Stimulated activated CD4-positive, alpha-beta T cell treated with anti-CD3 and anti-CD28 coated beads, Interleukin-1b, Interleukin-23, amount 100 ng/mL, for 1 hour (primary cell): ENCODE measurements at places on chromosomes 6 and 20.

DNA sequence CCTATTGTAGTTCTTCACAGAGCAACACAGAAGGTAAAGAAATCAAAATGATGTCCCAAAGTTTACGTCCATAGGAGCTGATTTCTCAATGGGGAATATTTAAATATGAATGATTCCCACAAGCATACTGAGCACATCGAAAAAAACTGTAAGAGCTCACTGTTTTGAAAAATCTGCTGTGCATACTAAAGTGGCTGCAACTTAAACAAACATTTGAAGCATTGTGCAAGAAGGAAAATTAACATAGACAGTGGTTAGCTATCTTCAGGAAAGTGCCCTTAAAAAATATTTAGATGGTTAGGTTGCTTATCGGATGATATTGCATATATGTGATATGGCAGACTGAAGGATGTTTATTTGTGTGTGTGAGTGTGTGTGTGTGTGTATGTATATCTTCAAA, 747.6 kb downstream of the RFPL4B start:
- no peak for DNase-seq

- DNase-seq = no peak
These were observed 57.4 kb upstream of the EDN3 start for GRCh38 chr20:59242714-59243626.

DNA sequence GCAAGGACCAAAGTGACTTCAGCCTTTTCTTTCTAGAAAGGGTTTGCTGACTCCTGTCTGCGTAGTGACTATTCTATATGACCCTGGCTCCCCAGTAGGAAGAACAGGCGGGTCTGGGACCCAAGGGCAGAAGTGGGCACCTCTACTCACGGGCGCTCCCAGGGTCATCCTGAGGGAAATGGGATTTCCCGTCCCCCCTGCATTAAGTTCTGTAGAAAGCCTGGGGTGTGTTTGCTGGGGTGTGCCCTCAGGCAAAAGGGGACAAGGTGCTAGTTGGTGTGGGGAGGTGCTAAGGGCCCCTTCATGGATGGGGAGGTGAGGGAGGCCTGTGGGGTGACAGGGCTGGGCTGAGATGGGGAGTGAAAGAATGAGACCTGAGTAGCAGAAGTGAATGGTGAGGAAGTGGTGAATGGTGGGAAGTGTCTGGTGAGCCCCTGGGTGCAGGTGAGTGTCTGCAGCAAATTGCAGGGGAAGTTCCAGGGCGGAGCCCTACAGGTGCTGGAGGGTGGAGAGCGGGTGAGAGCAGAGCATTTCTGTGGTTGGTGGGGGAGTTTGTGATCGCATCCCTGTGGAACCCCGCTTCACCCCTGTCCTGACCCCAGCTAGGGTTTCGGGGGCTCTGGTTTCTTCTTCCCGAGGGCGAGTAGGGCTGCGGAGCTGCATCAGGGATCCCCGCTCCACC, 21.1 kb downstream of the RAET1L start:
- no peak for DNase-seq

DNA sequence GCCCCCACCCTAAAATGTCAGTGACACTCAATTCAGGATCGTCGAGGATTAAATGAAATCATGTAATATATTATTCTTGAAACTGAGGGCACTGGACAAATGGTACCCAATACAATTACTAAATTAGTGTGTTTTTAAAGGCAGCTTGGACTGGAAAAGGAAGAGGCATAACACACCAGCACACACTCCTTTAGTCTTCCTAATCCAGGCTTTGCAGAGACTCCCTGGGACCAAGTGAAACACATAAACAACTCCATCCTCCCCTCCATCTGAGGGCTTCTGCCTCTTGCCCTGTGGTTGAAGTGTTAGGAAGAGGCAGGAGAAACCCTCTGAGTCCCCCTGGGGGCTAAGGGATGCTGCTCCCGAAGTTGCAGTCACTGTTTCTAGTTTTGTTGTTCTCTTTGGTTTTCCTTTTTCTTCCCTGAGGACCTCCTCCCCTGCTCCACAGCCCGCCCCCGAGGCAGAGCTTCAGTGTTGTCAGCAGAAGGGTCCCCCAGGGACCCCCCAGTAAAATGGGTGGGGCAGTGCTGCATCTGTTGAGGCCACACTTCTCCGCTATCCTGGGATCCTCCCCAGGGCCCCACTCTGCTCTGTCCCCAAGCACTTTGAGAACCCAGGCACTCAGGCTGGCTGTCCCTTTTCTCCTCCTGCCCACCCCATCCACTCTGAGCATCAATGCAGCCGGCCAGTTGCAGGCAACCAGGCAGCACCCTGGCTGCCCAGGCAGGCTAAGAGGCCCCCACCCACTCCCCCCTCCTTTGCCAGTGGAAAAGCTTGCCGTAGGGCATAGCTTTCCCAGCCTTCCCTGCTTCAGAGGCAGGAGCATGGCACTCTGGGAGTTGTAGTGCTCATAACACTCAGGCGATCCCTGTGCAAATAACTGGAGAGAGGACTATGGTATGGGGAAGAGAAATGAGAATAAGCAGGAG, 5.9 kb downstream of the TMEM63B start:
- DNase-seq = no peak

- no peak for DNase-seq
These were observed 59.4 kb upstream of the GNRH2 start for GRCh38 chr20:2984028-2984501.

DNA sequence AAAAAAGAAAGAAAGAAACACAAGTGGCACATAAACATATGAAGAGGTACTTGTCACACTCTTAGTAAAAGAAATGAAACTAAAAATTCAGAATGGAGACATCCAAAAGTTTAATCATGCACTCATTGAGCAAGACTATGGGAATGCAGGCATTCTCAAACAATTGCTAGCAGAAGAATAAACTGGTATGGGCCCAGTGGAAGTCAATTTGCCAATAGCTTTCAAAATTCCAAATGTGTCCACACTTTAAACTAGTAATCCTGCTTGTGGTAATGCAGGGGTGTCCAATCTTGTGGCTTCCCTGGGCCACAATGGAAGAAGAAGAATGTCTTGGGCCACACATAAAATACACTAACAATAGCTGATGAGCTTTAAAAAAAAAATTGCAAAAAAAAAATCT, 97.4 kb downstream of the EPB41L2 start:
- DNase-seq = no peak

GRCh38 chr20:55678126-55678525, 327.2 kb downstream of the CBLN4 start:
- no peak for DNase-seq

DNA sequence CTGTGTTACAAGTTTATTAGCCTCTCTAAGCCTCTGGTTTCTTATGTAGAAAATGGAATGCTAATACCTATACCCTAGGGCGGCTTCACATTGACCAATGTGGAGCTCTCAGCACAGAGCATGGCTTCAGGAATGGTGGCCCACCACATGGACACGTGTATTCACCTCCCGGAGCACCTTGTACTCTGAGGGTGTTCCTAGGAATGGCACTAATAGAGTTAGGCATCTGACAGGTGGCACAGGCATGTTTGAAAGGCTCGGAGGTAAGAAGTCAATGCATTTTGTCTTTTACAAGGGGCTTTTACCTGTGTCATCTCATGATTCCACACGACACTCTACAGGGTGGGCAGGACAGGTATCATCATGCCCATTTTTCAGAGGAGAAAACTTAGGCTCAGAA, 5.3 kb upstream of the TGM3 start:
- no peak for DNase-seq

GRCh38 chr6:38057994-38058393, 238.5 kb downstream of the ZFAND3 start:
- DNase-seq = no peak

GRCh38 chr6:38783443-38784228, 68.5 kb downstream of the DNAH8 start:
- no peak for DNase-seq

GRCh38 chr6:52909531-52909930, at the start of gene GSTA3:
Gene GSTA3 (minus strand): TSS chr6:52909698. CDS start chr6:52905834, 3,864 bp downstream.
- no peak for DNase-seq

- DNase-seq = no peak
These were observed 265.5 kb downstream of the KHDC1L start for GRCh38 chr6:72959821-72960220.

DNA sequence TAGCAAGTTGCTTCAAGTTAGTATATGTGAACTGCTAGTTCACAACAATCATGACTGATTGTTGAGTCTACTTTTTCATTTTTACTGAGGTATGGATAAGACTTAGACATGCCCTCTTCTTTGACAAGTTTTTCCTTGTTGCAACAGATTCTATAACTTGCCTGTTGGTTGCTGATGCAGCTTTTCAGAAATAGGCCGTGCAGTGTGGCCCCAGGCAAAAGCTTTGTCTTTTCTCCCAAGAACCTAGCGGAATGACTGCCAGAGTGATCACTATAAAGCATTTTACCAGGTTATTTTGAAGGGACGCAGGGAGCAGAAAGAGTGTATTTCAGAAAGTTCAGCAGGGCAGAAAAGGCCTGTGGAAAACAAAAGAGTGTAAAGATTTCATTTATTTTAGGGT, 16.0 kb downstream of the HECA start:
- no peak for DNase-seq

GRCh38 chr20:57756213-57756612, 46.4 kb upstream of the PMEPA1 start:
- DNase-seq = no peak

DNA sequence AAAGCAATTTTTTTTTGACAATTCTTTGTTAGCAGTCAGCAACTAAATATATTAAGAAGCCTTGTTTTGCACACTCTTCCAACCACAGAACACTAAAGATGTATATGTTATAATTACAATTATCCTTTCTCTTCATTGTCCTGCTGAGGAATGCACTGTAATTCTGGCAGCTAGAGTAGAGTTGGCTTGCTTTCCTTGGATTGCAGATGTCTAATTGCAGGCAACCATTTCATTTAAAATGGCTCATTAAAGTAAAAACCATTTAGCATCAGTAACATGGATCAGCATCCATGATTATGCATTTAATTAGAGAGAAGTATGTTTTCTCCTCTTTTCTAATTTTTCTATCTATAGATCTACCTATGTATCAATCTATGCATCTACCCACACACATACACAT, 335.4 kb downstream of the GRIK2 start:
- no peak for DNase-seq

DNA sequence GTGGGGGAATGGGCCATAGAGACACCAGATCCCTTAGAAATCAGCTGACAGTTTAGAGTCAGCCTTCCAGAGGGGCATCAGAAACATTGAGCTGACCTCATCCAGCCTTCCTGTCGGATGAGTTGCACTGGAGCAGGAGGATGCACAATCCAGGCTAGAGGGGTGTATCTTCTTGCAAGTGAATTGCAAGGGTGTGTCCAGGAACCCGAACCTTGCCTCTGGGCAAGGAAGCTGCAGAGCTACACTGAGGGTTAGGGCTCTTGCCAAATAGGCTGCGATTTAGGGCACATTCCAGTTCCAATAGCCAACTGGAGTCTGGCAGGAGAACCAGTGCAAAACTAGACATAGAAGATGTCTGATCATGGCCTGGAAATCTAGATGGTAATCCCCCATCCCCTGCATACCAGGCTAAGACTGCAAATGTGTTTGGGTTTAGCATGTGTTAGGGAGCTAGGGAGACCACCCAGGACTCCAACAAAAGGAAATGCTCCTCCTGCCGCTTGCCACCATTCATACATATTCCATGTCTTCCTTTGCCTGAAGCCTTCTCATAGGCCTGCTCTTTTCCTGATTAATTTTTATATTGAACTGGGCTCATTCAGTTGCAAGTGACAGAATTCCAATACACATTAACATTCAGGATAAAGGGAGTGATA, 6.3 kb upstream of the UTRN start:
- no peak for DNase-seq

GRCh38 chr20:35305682-35306556, 13.7 kb upstream of the FAM83C start:
- no peak for DNase-seq

DNA sequence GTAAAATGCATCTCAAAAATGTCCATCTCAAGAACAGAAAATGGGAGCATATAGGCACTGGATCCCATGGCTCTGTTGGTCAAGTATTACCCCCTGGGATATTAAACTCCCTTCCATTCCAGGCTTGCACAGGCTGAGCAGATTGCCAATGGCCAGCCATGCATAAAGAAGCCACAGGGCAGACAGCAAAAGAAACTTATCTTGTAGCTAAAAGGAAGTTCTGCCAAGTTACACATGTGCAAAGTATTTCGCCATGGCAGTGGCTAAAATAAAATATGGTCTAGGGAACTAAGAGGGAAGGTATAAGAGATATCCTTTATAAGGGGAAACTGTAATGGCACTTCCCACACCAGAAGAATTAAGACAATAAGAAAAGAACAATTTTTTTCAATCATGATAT, 415.6 kb upstream of the BTBD3 start:
- DNase-seq = no peak

GRCh38 chr20:48105526-48105925, 320.2 kb upstream of the SULF2 start:
- no peak for DNase-seq

DNA sequence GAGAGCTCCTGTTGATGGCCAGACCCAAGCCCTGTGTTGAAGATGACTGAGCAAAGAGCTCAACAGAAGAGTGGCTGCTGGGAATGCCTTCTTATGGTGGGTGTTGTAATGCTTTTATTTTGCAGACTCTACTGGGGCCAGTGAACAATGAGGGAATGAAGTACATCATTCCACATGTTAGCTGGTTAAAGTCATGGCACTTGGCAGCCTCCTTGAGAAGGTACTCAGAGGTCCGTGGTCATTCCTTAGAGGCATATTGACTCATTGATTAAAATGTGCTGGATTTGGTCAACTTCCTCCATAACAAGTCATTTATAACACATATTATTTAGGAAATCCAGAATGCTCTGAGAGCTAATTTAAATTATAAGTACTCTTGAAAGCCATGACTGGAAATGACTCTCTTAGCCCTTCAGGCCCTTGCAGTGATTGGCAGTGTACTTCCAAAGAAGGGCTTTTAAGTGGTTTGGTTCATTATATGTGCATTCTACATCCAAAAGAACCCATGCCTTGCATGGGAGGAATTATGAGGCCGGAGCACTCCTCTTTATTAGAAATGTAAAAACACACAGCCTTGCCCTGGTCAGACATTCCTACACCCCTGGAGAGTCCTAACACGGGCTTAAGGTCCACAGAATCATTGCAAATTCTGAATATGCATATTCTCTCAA, 976.9 kb downstream of the KIF16B start:
- no peak for DNase-seq

GRCh38 chr6:96469312-96469711, 52.3 kb upstream of the UFL1 start:
- no peak for DNase-seq

GRCh38 chr20:18773566-18773965, 40.0 kb upstream of the SCP2D1 start:
- DNase-seq = no peak

GRCh38 chr6:162538643-162539064, 188.9 kb downstream of the PRKN start:
- DNase-seq = no peak

GRCh38 chr6:34243131-34243771, 5.6 kb downstream of the SMIM29 start:
- DNase-seq = no peak
